ENCODE measurements at places on chromosomes 6 and 20.
A peak's percentile ranks its signal among the peaks of the same experiment; 100 is the strongest.

DNA sequence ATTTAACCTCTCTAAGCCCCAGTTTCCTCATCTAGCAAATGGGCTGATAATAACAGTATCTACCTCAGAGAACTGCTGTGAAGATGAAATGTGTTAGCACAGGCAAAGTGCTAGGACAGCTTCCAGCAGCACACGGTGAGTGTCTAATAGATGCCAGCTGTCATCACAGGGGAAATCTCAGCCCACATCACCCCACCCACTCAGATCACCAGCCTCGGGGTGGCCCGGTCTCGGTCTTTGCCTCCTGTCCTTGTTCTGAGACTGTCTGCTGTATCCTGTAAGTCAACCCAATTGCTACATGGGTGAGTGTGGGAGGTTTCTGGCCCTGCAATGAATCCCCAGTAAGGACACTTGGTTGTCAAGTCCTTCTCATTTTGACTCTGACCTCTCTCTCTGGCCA, 99.5 kb upstream of the ZNFX1 start:
- no peak for DNase-seq

DNA sequence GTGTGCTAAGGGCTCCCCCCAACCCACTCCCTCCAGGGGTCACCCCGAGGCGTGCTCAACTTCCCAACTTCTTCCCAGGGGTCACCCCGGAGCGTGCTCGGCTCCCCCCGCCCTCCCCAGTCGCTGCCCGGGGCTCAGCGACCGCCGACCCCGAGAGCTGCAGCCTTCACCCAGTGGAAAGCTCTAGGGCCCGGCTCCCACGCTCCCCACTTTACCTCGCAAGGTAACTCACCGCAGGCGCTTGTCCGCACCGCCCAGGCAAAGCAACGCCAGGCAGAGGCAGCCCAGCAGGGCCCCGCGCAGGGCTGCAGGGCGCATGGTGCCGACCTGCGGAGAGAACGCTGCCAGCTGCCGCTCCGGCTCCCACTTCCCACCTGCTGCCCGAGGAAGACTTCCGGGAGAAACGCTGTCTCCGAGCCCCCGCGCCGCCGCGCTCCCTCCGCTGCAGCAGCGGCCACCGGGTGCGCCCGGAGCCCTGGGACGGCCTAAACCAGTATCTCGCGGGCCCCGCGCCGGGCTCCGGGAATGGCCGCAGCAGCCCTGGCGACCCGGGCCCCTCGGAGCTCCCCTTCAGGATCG, 396 bp downstream of the RNASET2 start:
- DNase-seq: no peak

DNA sequence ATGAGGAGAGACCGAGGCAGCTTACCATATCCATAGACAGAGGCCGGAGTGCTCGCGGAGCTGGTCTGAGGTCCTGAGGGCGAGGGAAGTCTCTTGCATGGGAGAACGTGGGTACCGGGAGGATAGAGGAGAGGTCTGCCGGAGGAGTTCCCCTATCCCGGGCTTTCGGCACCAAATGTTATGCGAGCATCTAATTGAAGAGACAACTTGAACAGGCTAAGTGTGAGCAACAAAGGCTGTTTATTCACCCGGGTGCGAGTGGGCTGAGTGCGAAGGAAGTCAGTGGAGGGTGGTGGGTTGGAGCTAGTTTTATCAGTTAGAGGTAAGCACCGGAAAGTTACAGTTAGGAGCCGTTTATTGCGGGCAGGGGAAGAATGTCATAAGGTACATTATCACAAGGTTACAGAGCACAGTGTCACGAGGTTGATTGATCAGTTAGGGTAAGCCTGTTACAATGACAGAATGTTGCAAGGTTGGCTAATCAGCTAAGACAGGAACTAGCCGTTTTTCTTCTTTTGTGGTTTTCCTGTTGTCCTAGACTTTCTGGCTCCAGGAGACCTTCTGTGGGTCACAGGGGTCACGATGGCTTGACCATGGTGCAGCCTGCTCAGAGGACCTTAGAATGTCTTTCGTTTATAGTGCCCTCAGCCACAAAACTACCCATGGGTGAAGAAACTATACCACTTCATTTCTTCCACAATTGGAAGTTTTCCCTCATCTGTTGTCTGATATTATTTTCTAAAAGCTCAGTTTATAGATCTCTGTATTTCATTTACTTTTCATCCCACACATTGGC, 746.0 kb upstream of the ADGRB3 start:
- DNase-seq: no peak

DNA sequence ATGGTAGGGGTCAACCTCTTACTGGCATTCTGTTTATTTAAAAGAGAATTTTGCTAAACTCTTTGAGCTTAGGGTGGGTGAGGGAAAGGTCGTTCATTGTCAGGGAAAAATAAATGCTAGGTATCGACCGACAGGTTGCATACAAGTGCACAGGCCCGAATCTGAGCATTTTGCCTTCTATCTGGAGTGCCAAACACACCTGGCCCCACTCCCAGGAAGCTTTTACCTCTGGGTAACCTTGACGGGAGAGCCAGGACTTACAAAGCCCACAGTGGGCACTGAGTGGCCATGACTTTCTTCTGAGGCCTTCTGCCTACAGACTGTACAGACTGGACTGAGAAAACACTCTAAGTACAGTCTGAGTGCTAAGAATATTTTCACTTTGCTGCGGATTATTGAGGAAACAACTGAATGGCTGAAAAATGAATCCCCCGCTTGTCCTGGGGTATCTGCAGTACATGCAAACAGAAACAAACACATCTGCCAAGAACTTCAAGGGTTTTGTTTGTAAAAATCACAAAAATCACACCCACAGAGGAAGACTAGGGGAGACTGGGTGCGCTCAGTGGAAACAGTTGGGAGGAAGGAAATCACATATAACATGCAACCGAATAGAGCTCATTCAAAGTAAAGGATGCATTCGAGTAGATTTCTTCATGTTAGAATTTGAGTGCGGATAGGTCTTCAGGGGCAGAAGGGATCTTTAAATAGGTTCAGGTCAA, 152.8 kb downstream of the NFATC2 start:
- DNase-seq: no peak

DNA sequence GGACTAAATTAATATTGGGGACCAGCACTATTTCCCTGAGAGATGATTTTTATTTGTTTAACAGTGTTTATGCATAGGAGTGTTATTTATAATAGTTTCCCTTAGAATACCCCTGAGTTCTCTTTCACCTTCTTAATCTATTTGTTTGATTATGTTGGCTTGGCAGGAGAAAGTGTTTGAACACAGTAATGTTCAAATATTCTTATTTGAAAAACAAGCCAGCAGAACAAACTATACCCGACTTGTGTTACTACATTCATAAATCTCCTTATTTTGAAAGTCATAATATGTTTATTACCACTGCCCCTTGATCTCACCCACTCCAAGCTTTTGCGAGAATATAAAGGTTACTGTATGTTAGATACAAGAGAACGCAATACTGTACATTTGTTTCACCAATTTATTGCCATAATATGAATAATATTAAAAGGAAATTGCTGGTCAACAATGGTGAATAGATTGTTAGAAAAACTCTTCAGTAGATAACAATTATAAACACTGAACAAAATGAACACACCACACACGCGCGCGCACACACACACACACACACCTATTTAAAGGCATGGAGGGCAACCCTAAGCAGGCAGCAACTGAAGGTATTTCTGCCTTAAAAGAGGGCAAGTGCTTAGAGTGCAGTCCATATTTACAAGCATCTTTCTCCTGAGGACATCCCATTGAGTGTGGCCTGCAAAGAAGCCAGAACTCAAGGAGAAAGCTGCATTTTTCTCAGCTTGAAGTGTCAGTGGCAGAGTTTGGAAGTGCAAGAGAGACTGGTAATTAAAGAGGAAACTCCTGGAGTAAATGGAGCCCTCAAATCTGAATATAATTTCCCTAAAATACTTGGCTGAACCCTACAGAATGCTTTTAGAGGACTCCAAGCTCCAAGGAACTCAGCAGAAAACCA, 279.4 kb upstream of the MAN1A1 start:
- no peak for DNase-seq

DNA sequence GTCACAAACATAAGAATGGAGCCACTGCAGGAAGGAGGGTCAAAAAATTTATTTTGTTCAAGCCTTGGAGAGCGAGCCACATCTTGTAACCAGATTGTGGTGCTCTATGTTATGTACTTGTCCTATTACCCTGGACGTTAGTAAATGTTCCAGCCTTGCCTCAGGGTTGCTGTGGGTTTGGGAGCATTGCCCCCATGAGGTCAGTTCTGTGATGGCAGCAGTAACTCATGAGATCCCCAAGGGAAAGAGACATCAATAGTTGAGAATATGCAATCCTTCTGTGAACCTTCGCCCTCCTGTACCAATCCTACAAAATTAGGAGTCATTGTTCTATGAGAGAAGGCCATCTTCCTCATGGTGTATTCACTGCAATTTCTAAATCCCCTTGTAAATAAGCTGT, 16.4 kb upstream of the CFAP206 start:
- no peak for DNase-seq

- DNase-seq: no peak
Observed at GRCh38 chr20:3378138-3378537, 29.3 kb downstream of the DNAAF9 start.

DNA sequence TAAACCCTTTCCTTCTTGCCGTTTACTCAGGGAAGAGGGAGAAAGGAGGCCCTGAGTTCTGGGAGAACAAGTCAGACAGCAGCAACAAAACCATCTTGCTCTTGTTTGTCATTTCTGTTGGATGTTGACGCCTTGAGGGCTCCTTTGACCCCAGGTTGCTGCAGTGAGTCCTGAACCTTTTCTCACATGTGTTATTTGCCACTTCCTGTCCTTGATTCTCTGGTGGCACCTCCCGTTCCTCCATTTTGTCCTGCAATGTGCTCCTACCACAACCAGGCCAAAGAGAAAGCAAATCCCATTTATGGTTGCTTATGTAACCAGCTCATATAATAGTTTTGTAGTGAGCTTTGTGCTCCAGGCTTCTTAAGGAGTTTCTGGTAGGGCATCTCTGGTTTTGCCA, 66.6 kb upstream of the ADGRF4 start:
- DNase-seq: no peak

DNA sequence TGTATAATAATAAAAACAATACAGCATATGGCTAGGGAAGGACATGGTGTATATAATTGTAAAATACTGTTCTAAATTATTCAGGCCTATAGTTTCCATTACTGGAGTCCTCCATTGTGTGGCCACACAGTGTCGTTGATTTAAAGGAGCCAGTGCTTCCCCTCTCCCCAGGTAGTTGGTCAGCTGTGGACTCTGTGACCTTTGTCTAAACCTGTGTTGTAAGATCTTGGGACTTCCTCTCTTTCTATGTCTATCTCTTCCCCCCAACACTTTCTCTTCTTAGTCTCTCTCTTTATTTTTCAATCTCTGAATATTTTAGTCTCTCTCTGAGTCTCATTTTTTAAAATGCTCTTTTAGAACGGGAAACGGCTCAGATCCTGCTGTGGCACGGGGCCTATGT, 35.6 kb downstream of the BRPF3 start:
- no peak for DNase-seq

- no peak for DNase-seq
Observed at GRCh38 chr20:1467355-1468116, 887 bp upstream of the NSFL1C start.

DNA sequence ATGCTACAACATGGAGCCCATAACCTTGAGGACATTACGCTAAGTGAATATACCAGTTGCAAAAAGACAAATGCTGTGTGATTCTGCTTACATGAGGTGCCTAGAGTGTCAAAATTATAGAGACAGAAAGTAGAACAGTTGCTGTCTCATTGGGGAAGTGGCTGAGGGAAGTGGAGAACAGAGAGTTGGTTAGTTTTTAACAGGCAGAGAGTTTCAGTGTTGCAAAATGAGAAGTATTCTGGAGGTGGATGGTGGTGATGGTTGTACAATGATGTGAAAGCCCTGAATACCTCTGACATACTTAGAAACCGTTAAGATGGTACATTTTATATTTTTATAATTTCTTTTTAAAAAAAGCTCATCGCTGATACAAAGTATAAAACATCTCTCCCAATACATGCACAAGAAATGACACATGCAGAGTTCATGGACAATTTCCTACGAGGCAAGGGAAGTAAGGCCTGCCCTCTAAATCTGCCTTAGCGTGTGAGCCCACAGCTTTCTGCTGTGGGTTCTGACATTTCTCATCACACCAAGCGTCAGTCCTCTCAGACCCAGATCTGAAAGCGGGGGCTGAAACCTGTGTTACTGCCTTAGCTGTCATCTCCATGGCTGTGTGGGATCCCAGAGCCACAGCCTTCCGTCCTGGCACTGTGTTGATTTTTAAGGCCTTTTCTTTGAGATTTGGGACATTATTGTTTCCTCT, 126.0 kb downstream of the RNASET2 start:
- DNase-seq: no peak

GRCh38 chr20:34951652-34952051, 4.0 kb downstream of the GSS start:
- no peak for DNase-seq

GRCh38 chr6:33988121-33989015, 157.5 kb downstream of the GRM4 start:
- DNase-seq: peak; percentile 47

GRCh38 chr6:158897236-158897635, 78.1 kb upstream of the EZR start:
- DNase-seq: no peak

DNA sequence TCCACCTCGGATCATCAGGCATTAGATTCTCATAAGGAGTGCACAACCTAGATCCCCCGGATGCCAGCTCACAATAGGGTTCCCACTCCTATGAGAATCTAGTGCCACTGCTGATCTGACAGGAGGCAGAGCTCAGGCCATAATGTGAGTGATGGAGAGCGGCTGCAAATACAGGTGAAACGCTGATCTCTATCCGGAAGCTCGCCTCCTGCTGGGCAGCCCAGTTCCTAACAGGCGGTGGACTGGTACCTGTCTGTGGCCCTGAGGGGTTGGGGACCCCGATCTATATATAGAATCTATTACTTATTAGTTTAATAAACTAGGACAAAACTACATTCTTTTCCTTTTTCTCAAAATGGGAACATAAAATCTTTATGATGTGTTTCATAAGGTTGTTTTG, 741.9 kb downstream of the RFPL4B start:
- DNase-seq: no peak

- no peak for DNase-seq
Observed at GRCh38 chr6:47254051-47254450, 55.7 kb downstream of the TNFRSF21 start.

DNA sequence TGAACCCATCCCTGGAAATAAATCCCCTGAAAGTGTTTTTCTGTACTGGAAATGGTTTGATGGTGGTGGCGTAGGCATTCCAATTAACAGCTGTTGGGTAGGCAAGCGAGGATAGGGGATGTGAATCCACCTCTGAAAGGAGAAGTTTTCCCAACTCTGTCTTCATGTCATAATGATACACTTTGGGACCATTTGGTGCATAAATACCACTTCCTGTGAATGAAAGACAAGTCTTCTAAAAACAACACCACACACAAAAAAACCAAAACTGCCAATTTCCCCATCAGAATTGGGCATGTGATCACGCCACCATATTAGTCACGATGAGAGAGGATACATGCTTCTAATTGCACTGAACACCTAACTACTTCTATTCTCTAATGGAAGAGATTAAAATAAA, 6.4 kb downstream of the VNN2 start:
- DNase-seq: no peak

- DNase-seq: no peak
Observed at GRCh38 chr20:10984913-10985312, 311.1 kb upstream of the JAG1 start.
